ENCODE measurements at places on chromosomes 1 and 21. TPM values are rescaled to one million over a fixed set of nuclear protein-coding genes. Genes with fewer than 3 reads are reported as not detected.

Gene IL22RA1
- total RNA-seq = not detected

Gene GJA8
- total RNA-seq = not detected

Gene CYP4A22
- total RNA-seq = not detected

Gene GJA4
- 11.0 TPM for total RNA-seq

Gene MPZ
- 0.79 TPM for total RNA-seq

Gene CLCA2
- total RNA-seq = not detected

Gene F13B
- total RNA-seq = not detected

Gene RGS1
- total RNA-seq = 19.9 TPM

Gene EXTL1
- not detected for total RNA-seq

Gene ENAH
- 26.0 TPM for total RNA-seq

Gene SPRR1B
- not detected for total RNA-seq

Gene PDZK1
- total RNA-seq = 0.56 TPM

Gene GABRD
- total RNA-seq = not detected

Gene HEATR1
- 37.5 TPM for total RNA-seq

Gene ZBTB8B
- total RNA-seq = under 0.01 TPM

Gene CFHR2
- total RNA-seq = not detected

All from thyroid gland (tissue), 4 donors.